Type B pancreatic cell (in vitro differentiated cells): ENCODE measurements at places on chromosomes 11 and 22.
A peak's percentile ranks its signal among the peaks of the same experiment; 100 is the strongest.

GRCh38 chr11:81377418-81377817, 1356.2 kb downstream of the FAM181B start:
- DNase-seq: no peak

DNA sequence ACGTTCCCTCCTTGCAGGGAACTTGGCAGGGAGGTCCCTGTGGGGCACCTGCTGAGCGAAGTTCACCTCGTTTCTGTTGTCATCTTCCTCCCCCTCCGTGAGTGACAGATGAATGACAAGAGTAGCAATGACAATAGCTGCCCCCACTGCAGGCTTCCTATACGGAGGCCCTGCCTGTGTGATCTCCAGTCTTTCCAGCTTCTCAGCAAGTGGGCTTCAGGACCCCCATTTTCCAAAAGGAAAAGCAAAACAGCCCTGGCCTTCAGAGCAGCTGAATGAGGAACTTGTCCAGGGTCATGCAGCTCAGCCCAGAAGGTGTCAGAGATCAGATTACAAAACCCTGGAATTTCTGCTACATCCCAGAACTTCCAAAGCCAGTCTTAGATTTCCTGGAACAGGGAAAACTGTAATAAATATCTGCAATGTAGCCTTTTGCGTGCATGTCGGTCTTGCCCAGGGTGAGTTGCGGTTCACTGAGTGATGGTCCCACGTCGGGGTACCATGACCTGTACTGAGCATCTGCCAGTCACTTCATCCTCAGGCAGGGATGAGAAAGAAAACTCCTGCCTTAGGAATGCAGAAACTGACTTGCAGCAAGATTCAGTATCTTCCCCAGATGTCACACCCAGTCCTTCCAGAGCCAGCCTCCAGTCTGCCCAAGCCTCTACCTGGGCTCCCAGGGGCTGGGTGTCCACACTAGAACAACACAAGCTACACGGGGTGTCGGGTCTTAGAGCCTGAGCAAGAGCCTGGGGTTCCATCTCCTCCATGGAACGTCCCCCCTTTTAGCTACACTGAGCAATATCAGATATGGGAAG, 1457.0 kb downstream of the BRD1 start:
- DNase-seq: peak; percentile 47

- DNase-seq: no peak
Observed at GRCh38 chr22:49274754-49275380, 552.8 kb downstream of the BRD1 start.

DNA sequence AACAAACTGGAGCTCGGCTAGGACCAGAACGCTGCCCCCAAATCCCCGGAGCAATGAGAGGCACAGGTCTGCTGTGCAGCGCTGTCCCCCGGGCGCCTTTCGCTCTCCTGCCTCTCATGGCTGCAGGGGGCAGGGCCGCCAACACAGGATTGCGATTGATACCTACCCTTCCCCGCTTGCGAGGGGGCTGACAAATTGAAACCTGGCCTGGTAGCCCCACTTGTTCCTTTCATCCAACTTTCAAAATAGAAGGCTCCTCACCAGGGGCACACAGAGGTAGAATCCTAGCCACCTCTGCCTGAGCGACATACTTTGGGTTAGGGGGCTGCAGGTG, 642 bp upstream of the CASTOR1 start:
- DNase-seq: peak; percentile 69

GRCh38 chr22:44758344-44758973, 6.1 kb downstream of the ARHGAP8 start:
- no peak for DNase-seq

GRCh38 chr11:36086366-36086765, 142.5 kb downstream of the LDLRAD3 start:
- DNase-seq: no peak

DNA sequence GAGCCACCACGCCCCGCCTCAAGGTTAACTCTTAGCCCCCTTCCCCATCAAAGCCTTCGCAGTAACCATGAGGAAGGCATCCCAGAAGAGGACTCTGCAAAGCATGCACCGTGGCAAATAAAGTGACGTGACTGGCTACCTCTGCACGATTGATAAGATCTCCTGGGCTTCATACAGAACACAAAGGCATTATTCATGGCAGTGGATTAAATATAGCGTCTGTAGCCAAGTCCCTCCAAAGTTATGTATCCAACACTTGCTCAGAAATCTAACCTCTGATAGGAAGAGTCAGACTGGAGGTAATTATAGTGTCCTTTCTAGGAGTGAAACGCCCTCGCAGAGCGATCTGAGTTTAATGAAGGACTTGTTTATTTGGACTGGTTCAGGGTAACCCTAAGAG, 22.4 kb downstream of the CPT1A start:
- DNase-seq: no peak
